GOT3 (cell line): ENCODE measurements at places on chromosomes 6 and 20.

GRCh38 chr20:17940224-17940971, 28.2 kb downstream of the SNX5 start:
- DNase-seq, result no peak

DNA sequence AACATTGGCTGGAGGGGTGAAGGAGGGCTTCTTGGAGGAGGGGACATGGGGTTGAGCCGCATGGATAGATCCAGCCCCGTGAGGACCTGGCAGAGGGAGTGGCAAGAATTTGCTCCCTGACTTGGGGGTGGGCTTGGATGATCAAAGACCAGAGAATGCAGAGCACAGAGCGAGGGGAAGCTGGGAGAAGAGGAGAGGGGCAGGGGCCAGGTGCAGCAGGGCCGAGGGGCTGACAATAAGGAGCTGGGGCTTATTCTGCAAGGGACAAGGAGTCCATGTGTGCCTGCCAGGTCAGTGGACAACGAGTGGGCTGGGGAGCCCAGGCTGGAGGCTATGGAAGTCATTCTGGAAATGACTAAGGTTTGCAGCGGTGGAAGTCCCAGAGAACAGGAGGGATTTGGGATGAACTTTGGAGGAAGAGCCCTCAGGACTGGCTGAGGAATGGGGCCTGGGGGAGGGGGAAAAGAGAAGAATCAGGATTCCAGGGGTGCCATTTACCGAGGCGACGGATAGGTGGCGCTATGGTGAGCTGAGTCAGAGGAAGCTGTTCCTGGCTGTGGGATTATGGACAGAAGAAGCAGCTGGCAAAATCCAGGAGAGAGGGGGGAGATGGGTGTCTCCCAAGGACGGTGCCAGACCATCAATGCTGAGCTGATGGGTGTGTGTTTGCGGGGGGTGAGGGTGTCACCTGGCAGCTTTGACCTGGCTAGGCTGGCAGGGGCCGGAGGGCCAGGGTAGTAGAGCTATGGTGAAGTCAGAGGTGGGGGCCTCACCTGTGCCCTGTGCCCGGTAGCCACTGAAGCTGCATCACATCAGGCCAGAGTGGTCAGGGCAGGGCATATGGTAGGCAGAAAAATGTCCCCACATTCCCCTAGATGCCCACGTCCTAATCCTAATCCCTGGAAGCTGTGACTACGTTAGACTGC, 7.8 kb downstream of the KCNG1 start:
- no peak for DNase-seq

DNA sequence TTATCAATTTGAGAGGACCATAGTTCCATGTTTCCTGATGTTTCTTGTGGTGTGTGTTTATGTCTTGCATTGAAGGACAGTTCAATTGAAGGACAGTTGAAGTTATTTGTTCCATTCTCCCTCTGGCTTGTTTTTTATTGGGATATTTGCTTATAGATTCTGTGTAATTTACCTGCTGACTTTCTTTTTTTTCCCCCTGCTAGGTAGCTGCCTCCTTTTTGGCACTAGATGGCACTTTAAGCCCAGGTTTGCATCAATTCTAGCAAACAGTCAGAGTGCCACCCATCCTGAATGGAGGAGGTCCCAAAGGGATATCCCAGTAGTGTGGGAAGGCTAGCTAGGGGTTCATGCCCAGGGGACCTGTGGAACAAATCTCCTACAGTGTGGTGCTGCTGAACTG, 78.1 kb downstream of the CFAP61 start:
- no peak for DNase-seq

DNA sequence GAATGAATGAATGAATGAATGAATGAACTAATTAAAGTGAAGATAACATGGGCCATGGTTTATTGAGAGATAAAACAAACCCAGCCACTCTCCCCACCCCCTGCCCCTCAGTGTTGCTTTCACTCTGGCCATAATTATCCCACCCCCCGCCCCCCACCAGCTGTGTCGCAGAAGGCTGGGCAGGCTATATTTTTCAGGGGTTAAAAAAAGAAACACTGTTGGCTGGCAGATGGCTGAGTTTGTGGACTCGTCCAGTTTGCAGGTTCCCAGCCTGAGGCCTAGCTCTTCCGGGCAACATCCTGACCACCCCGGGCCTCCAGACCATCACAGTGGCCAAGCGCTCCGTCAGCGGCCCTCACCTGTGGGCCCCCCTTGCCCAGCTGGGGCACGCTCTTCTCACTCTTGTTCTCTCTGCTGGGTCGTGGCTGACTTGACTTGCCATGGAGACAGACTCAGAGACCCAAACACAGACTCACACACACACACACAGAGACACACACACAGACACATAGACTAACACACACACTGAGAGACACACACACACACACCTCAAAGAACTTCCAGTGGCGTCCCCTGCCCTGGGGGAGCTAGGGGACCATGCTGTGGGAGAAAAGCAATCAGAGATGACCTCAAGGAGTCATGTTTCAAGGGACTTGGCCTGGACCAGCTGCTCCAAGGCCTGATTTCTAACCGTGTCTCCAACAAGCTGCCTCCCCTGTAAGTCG, 2.2 kb upstream of the GRM4 start:
- DNase-seq, result no peak

- DNase-seq, result no peak
Observed at GRCh38 chr6:136169394-136170148, 80.5 kb downstream of the MTFR2 start.

- DNase-seq, result no peak
Observed at GRCh38 chr6:36599791-36600209, 5.6 kb downstream of the SRSF3 start.

GRCh38 chr6:152836523-152836922, 85.9 kb downstream of the VIP start:
- DNase-seq, result no peak

DNA sequence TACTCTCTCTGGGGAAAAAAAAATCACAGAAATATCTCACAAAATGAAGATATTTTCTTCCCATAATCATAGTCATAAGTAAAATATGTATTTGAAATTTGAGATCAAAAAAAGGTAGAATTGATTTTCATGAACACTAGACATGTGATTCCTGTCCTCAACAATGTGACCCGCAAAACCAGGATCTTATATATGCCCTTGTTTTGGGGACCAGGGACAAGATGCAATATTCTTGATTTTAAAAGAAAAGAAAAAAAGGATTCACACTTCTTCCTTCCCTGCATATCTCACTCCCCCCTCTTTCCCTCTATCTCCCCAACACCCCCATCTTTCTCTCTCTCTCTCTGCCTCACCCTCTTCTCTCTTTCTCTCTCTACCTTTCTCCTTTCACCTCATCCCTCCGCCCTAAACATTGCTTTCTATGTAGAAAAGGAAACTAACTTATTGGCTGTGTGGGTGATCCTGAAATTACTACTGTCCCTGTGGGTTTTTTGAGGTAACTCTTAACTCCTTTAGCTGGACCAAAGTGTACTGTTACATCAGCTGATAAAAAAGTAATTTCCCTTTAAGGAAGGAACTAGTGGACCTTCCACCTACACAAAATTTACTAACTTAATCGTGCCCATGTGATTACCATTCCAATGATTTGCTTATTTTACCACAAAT, 85.6 kb downstream of the AIG1 start:
- DNase-seq, result no peak

DNA sequence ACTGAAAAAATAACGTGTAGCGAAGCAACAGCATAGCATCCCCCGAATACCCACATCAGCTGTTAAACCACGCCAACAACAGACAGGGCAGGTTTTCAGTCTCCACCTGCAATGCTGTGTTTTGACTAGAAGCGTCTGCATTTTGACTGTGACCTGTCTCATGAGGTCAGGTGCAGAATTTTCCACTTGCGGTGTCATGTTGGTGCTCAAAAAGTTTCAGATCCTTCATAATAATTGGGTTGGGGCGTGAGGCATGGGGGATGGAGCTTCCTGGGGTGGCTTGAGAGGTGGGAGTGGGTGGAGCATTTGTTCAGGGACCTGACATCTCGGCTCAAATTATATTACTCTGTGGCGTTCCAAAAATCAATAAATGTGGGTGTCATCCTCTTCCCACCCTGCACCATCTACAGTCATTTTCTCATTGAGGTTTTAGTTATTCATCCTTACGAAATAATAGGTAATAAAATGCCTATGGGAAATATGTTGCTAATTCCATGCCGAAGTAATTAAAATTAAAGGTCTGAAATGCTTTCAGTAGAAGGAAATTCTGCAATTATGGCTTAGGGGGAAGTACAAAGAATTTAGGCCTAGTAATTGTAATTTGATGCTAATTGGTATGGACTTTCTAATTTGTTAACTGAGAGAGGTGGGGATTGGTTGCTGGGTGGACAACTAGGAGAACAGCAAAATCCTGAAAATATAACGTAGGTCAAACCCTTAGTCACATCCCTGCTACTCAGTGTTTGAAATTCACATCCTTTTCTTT, 81.0 kb downstream of the TIAM2 start:
- no peak for DNase-seq

DNA sequence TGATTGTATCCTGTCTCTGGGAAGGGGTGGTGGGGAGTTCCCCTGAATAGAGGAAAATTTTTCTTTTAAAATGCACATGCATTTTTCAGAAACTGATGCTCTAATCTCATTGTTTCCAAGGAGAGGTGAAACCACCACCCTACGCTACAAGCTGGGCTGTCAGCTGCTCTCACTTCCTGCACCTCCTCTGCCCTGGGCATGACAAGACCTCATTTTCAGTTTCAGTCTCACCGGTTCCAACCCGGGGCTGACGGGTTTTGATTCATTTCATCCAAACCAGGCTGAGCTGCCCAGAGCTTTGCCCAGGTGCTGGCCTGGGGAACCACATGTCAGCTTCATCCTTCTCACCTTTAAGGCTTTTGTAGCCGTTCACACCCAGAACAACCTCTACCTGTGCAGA, 99.7 kb downstream of the EYA2 start:
- no peak for DNase-seq

GRCh38 chr6:135006386-135006914, 48.2 kb downstream of the HBS1L start:
- no peak for DNase-seq

DNA sequence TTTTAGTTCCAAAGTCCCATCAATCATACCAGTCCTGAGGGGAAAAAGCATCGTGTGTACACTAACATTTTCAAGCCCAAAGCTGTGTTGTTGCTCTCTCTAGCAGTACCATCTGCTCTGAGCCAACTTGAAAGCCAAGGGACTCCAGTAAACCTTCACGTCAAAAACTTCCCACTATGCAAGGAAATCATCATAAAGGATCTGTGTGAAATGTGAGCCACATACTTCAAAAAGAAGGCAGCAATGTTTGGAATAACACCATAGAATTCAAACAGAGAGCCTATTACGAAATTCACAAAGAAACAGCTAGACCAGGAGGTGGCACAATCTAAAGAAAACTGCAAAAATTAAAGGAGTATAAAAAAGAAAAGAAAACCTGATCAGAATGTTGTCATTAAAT, 399.8 kb upstream of the EPHA7 start:
- DNase-seq, result no peak

DNA sequence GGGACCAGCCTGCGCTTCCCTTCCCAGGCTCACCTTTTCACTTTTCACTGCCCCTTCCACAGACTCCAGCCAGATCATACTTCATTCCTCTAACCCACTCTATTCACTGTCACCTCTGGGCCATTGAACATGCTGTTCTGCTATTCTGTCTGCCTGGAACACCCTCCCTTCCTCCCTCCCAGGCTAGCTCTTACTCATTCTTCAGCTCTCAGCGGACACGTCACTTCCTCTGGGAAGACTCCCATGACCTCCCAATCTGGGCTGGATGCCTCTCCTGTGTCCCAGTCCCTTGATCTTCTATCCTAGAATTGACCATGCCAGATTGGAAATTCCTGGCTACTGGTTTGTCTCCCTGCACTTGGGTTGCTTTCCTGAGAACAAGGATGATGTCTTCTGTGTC, 5.0 kb downstream of the SLC12A5 start:
- no peak for DNase-seq

GRCh38 chr20:7924692-7925091, 15.6 kb downstream of the HAO1 start:
- no peak for DNase-seq

- DNase-seq, result no peak
Observed at GRCh38 chr20:2417213-2417541, 36.5 kb downstream of the TGM6 start.

GRCh38 chr20:60167812-60168211, 209.6 kb downstream of the CDH26 start:
- no peak for DNase-seq

- no peak for DNase-seq
Observed at GRCh38 chr6:107209406-107210305, 94.3 kb upstream of the BEND3 start.

DNA sequence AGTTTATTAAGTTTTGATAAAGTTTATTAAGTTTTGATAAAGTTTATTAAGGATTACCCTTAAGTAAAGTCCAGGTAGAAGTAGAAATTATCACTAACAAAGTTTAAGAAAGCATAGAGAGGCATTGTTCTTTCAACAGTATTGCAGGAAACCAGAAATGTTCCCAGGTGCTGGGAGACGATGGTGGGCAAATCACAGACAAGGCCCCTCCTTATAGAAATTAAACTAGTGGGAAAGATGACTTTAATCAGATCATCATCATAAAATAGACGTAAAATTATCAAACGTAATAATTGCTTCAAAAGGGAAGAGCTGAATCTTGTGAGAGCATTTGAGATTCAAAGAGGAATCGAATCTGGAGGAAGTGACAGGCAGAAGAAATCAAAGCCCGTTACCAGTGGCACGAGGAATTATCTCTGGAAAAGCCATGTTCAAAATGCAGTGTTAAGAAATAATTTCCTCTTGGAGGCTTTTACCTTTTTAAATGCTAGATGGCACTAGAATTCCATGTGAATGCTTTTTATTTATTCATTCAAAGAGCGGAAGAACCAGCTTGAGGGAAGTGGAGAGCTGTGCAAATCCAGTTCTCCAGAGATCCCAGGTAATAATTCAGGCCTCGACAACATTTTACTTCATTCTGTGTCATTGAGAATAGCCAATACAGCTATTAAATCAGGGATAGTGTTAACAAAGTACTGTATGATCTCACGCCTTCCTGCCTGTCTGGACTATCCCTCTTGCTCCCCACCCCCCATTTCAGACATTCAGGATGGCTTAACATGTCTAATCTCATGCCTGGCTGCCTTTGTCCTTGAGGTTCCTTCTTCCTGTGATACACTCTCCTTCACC, 1.0 kb upstream of the APMAP start:
- DNase-seq, result no peak

- no peak for DNase-seq
Observed at GRCh38 chr20:33443006-33443511, 504 bp downstream of the SNTA1 start.

DNA sequence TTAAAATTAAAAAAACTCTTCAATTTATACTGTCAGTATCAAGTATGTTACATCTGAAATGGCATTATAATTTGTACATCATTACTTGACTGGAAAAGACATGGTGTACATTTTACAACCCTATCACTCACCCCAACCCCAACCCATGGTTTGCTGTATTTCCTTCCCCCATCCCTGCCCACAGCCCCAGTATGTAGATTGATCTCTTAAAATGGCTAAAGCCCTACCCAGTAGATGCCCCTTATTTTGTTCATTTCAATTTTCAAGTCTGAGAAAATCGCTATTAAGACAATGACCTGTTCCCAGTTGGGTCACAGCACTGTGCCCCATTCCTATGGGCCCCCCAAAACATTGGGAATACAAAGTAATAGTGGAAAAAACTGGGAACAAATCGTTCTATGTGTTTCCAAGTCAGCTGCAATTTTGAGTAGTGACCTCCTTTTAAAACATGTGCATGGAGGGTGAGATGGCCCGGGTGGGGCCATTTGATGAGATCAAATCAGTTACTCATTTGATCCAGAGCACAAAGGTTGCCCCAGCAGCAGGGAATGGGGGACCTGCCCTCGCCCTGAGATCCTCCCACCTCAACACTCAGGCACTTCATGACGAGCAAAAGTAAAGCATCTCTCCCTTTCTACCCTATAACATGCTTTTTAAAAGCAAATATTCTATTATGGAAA, 13.3 kb downstream of the EZR start:
- DNase-seq, result no peak
